ENCODE measurements at places on chromosomes 11 and 22. TPM values are rescaled to one million over a fixed set of nuclear protein-coding genes. Genes with fewer than 3 reads are reported as not detected.
A peak's percentile ranks its signal among the peaks of the same experiment; 100 is the strongest.

DNA sequence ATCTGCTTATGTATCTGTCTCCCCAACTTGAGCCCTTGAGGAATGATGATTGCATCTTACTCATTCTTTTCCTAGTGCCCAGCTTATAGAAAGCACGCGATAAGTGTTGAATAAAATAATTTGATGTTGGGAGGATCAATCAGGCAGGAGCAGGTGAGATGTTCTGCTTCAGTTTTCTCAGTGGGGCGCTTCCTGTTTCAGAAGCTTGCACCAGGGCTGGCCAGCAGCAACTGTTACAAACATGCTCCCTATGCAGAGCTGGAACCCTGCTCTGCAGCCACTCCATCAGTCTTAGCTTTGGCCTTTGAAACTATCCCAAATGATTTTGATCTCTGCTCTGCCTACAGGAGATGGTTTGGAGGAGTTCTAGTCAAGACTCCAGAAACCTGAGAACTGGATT lies 3.9 kb downstream of the ENDOD1 start:
- no peak for DNase-seq

DNA sequence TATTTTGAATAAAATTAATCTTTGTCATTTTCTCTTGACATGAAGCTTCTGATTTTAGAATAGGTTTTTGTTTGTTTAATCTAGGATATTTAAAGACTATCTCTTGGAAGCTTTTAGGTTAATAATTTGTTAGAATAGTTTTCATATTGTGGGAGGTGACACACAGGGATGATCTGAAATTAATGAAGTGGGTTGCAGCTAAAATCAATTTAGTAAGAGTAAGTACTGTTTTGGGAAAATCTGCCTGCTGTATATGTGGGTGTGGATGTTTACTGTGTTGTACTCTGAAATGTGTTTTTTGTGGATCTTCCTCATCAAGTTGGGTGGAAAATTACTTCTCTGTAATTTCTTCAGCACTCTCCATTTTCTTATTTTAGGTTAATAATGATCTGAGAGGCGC lies 67.3 kb downstream of the BID start:
- no peak for DNase-seq

YPEL1 gene
- 7.3 TPM for total RNA-seq

DNA sequence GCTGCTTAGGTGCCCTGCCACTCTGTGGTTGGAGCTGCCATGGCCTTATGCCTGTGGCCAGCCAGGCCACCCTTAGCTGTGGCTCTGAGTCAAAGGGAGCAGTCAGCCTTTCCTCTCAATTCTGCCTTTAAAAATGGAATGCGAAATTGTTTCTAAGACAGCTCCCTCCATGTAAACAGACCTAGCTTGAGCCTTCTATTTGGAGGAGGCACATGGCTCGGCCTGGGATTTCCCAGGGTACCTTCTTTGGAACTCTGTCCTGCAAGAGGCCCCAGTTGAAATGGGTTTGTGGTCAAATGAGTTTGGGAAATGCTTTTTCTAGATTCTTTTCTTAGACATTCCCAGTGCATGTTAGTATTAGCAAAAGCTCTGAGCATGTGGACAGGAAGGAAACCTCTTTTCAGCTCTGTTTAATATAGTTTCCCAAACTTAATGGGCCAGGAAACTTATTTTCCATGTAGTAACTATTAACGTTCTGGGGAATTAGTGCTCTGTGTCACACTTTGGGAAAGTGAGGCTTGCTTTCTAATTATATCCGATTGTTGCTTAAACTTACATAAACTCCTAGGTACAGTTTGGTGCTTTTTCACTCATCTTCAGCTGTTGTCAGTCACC lies 7.8 kb downstream of the PHOX2A start:
- no peak for DNase-seq

DNA sequence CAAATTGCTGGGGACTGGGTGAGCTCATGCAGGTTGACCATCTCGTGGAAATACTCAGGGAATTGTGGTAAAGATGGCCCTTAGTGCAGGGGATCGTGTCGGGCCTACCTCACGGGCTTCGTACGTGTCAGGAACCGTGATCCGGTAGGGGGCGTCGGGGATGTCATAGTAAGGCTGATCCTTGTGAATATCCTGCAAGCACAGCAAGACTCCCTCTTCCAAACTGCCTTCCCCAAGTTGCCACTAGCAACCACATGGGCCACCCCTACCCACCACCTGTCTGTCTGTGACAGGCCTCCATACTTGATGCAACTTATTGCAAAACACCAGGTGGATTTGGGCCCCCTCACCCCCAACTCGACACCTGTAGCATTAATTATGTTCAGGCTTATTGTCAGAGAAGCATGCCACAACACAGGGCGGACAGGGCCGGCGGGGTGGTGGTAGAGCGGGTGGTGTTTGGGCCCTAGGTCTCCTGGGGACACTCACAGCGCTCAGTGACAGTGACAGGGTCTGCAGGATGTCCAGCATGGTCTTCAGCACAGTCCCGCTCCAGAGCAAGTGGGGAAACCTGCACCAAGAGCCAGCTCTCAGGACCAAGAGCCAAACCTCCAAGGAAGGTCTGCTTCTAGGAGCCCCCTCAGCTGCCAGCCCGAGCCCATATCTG lies 22.6 kb upstream of the SERPIND1 start:
- no peak for DNase-seq

- no peak for DNase-seq
Measured at GRCh38 chr11:108873941-108874340, 209.1 kb downstream of the DDX10 start.

DNA sequence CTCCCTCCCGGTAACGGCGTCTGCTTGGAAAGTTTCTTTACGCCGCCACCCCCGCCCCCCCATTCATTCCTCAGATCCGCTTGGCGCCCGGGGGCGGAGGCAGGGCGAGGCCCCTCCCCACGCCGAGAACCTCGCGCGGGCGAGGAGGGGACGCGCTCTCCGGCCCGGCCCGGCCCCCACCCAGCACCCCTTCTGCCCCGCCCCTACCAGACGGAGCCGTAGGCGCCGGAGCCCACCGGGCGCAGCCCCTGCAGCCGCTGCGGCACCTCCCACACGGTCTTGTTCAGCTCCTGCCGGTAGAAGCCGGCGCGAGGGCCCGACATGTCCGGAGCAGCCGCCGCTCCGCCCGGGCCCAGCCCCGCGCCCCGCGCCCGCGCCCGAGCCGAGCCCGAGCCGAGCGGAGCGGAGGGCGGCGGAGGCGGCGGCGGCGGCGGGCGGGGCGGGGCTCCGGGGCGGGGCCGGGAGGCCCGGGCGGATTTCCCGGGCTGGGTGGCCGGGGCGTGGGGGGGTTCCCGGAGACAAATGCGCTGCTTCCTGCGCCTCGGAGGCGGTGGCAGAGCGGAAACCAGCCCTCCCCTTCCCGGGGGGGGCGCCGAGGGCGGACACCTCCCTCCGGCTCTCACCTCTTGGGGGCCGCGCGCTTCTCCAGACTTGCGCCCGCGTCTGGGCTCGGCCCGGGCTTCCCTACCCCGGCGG lies at the start of gene MAPK11:
TSS of gene MAPK11 (minus strand) at position 411 of the 696 bp plus-strand sequence. CDS start at position 323, 88 bp downstream.
- DNase-seq, result no peak

DNA sequence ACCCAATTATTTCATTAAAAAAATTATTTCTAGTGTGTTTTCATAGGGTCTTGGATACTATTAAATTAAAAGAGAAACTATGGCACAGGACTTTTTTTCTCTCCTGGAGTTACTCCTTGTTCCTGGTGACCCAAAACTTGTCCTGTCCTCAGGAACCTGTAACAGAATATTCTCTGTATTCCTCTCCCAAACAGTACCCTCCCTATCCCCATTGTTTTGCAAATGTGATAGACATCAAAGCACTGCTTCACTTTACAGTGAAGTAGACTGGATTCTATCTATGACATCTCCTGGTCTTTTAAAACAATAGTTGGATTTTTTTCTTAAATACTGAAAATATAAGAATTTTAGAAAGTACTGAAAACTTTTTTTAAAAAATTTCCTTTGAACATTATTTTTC lies 37.2 kb downstream of the FAR1 start:
- no peak for DNase-seq

DNA sequence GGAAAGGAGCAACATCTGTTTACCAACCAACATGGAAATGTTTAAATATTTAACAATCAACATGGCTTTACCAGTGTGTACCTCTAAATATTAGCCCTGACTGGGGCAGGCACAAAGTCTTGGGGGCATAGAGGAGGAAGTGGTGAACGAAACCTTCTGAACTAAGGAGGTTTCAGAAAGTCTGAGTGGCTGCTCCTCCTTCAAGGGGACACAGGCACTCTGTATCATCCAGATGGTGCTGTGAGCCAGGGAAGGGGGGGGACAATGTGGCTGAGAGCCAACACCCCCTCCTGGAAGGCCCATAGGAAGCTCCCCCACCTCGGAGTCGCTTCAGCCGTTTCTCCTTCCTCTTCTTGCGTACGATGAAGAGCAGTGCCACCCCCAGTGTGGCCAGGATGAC lies 107.7 kb downstream of the CEP164 start:
- no peak for DNase-seq

DNA sequence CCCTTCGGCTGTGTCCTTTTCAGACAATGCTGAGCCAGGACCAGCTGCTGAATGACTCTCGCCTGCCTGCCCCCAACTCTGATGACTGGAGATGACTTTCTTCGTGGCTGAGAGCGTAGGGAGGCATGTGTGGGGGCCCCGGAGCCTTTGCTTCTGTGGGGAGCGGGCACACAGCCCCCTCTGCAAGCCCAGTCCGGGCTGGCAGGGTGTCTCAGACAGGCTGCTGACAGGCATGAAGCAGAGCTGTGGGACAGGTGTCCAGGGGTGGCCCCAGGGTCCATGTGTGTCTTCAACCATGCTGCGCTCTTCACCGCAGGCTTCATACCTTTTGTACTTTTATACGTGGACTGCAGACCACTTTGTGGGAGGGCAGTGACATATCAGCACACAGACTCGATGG lies 16.6 kb downstream of the CYB5R2 start:
- no peak for DNase-seq

DNA sequence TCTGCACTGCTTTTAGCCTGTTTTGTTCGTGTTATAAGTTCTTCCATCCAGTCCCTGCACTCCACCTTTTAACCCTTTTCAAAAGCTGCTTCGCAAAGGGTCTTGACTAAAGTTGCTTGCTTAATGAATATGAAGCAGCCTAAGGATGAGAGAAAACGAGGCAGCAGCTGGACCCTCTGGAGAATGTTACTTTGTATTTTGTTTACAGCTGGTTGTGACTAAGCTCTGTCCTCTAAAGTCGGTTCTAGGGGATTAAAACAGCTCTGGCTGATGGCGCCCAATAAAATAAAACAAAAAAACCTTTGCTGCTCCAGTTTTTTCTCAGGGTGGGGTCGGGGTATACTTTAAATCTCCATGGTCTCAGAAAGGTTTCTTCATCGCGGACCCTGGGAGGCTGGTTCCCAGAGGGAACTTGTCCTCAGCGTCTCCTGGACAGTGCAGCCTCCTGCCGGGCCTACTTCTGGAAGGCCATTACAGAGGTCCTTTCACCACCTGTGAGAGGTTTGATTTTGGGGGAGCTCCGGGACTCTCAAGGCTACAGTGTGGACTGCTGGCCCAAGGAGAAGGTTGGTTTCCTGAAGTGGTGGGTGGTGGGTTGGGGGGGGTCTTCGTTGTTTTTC lies 836 bp upstream of the RBM4 start:
- no peak for DNase-seq

GRCh38 chr11:128535468-128536457 lies 51.6 kb downstream of the ETS1 start:
- no peak for DNase-seq

DNA sequence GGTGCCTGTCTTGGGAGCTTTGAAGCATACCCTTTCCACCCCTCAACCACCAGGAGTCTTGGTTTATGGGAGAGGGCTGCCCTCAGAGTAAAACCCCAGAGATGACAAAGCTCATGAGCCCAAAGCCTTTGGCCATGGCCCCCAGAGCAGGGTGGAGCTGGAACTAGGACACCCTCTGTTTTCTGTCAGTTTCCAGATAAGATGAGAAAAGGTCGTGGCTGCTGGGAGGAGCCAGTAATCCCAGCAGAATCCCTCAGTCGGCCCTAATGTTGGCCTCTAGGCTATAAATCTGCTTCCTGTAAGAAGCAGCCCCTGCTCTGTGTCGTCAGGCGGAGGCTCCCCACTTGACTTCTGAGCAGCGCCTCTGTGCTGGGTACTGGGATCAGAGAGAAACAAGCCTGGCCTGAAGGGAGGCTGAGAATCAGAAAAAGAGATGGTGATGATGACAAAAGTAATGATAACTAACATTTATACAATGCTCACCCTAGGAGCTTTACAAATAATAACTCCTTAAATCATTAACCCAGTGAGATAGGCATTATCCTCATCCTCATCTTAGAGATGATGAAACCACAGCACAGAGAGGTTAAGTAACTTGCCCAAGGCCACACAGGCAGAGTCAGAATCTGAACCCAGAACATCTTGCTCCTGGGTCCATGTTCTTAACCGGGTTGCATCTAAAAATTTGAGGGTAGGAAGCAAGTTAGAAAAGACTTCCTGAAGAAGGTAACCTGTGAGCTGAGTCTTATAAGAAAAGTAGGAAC lies 471.4 kb downstream of the SOX6 start:
- no peak for DNase-seq

DNA sequence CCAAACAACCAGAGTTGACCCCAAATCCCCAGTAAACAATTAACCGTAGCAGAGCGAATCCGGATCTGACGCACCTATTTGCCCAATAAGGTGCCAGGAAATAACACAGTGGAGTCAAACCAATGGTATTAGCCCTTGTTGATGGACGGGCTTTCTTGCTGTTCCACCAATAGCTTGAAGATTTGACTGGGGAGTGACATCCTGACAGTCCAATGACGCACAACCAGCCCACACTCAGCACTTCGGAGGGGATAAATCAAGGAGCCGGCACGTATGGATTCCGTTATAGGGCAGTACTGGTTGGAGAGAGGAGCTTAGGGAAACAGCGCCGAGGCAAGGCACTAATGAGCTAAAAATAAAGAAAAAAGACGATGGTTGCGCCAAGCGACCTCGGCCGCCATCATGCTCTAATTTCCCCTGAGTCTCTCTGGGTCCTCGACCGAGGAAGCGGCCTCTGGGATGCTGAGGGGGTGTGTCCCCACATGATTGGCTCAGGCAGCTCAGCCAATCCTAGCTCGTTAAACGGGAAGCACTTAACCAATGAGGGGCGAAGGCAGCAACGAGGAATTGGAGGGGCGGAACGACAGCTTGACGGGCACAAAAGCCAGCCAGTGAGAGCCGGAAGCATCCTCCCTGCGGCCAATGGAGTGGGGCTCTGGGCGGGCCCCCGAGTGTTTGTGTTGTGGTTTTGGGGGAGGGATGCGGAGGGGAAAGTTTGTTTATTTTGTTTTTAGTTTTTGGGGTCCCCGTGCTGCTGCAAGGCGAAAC lies 49.5 kb downstream of the FAM83F start:
- DNase-seq, result peak; percentile 98

BACE1 gene
- 8.7 TPM for total RNA-seq

GRCh38 chr11:72741429-72741833 lies 10.8 kb downstream of the ARAP1 start:
- DNase-seq, result no peak

GRCh38 chr22:45678961-45679912 lies 7.6 kb downstream of the ATXN10 start:
- DNase-seq, result no peak

GRCh38 chr22:48705159-48705916 lies 1122.3 kb downstream of the BRD1 start:
- no peak for DNase-seq

DNA sequence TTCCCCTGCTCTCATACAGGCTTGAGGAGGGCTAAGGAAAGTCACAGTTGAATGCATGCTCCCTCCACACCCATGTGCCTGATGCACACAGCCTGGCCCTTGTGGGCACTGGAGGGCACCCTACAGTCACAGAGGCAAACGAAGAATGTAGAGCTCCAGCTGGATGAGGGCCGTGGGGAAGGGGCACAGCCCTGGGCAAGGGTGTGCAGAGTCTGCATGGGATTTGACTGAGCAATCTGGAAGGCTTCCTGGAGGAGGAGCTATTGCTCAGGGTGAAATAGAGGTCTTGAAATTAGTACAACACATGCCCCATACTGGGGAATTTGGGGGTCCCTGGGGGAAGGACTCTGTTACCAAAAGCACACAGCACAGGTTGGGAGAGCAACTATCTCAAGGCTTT lies 64.0 kb downstream of the KCNQ1 start:
- DNase-seq, result no peak

FAM83F gene
- 3.3 TPM for total RNA-seq
